Hematopoietic multipotent progenitor cell treated with erythropoietin and hydrocortisone succinate and interleukin-3 and kit ligand, for 6 days (in vitro differentiated cells): ENCODE measurements at places on chromosomes 12 and 14.
A peak's percentile ranks its signal among the peaks of the same experiment; 100 is the strongest.

DNA sequence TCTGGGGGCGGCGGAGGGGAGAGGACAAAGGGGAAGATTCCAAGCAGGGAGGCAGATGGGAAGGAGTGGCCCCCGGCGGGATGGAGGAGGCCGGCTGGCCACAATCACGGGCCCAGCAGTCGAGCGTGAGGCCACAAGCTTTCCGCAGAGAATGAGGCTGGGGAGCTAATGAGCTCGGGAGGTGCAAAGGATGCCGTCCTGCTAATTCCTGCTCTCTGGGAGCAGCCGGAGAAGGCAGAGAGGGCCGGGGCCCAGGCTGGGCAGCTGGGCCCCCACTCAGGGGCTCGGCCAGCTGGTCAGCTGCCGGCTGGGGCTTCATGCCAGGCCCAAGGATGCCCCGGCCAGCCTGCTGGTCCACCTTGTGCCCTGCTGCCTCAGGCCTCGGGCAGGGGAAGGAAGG lies 98.1 kb upstream of the LHX5 start:
- DNase-seq, result no peak

GRCh38 chr12:91361864-91362263 lies 179.2 kb upstream of the DCN start:
- DNase-seq, result peak; percentile 70

- no peak for DNase-seq
Measured at GRCh38 chr14:37791384-37792036, 196.1 kb downstream of the TTC6 start.

GRCh38 chr12:2255311-2255710 lies 202.5 kb downstream of the CACNA1C start:
- no peak for DNase-seq

GRCh38 chr12:64660237-64661018 lies 50.1 kb downstream of the RASSF3 start:
- DNase-seq, result no peak

- no peak for DNase-seq
Measured at GRCh38 chr14:101361044-101361443, 200.3 kb upstream of the DIO3 start.

GRCh38 chr12:6620137-6620884 lies 13.1 kb upstream of the CHD4 start:
- DNase-seq, result peak; percentile 62

DNA sequence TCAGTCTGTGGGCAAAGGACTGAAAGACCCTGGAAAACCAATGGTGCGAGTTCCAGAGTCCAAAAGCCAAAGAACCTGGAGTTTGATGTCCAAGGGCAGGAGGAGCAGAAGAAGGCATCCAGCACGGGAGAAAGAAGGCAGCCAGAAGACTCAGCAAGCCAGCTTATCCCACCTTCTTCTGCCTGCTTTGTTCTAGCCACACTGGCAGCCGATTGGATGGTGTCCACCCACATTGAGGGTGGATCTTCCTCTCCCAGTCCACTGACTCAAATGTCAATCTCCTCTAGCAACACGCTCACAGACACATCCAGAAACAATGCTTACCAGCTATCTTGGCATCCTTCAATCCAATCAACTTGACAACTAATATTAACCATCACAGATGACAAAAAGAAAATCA lies 57.2 kb upstream of the CAPRIN2 start:
- no peak for DNase-seq

DNA sequence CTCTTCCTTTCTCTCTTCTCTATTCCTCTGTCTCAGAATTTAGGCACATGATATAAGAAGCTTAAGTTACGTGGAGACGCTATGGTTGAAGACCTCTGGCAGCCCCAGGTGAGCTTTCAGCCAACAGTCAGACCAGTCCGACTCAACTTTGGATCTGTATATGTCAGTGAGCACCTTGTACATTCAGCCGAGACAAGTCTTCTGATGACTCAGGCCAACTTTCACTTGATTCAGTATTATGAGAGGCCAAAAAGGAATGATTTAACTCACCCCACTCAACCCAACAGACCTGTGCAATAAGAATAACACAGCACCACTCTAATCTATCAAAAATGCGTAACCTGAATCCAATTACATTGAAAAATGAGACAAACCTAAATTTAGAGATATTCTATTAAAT lies 47.5 kb upstream of the FOXG1 start:
- no peak for DNase-seq

GRCh38 chr14:91229005-91229382 lies 15.5 kb downstream of the GPR68 start:
- no peak for DNase-seq

GRCh38 chr14:74570696-74571095 lies 41.3 kb downstream of the LTBP2 start:
- DNase-seq, result no peak

DNA sequence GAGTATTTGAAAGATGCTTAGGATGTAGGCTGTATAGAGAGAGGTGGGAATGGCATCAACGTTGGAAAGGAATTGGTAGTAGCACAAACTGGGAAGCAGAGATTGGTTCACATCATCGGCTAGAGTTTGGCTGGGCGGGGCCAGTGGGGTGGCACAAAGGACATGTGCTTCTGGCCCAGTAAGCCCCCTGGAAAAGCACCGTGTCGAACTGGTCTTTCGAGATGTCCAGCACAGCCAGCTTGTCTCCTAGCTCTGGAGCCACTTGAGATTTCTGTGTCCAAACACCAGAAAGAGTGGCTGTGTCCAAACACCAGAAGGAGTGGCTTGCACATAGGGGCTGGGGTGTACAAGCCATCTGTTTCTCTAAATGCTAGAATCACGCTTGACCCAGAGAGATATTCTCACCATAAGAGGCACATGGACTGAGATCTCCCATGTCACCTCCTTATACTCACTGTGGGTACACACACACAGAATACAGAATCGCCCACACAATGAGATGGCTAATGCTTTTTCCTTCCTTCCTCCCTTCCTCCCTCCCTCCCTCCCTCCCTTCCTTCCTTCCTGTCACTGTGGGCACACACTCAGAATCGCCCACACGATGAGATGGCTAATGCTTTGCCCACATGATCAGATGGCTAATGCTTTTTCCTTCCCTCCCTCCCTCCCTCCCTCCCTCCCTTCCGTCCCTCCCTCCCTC lies 41.8 kb upstream of the KCNK13 start:
- DNase-seq, result no peak

GRCh38 chr12:132336451-132337413 lies 7.3 kb upstream of the GALNT9 start:
- no peak for DNase-seq

DNA sequence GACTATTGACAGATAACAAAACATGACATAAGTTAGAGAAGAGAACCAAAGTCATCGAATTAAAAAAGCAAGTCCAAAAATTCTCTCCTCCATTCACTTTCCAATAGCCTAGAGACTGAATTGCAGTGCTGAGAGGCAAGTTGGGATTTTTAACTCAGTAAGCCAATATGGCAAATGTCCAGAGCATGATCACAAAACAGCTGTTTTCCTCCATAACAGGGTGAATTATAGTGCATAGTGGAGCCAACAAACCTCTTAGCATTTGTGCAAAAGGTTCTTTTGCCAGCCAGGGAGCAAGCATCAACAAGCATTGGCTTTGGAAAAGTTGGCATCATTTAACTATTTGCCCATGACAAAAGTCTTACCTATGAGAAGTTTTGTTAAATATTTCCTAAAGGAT lies 458.8 kb upstream of the NOVA1 start:
- DNase-seq, result no peak

GRCh38 chr14:92457016-92457565 lies 56.5 kb upstream of the RIN3 start:
- DNase-seq, result no peak

DNA sequence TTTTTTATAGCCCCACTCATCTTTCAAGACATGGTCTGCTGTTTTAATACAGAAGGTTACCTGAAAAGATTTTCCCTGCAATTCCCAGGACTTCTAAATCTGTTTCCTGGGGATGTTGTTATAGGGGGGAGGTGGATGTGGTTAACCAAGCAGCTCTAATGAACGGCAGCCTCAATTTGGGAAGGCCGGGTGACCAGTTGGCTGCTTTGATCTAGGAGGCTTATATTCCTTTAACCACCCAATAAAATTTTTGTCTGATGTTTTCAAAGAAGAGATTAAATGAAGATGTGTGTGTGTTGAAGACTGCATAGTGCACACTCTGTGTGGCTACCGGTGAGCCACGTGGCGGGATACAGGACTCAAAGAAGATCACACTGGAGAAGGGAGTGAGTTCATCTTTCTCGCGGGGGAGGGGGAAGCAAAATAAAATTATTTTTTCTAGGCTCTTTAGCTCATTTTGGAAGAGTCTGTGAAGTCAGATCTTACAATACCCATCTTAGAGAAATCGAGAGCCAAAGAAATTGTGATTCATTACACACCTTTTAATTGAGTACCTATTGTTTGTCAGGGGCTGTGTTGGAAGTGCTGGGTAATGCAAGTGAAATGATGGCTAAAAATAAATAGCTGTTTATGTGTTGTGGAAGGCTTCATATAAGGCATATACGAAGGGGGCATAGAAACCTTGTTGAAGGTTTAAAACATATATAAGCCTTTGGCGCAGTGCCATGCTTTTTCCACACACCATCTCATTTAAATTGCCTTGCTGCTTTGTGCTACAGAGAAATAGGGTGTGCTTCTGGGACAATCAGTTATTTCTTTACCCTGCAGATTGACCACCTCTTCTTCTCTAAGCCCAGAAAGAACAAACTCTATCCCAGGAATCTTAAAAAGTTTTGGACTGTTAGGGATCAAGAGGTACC lies 18.5 kb downstream of the ELK3 start:
- no peak for DNase-seq

DNA sequence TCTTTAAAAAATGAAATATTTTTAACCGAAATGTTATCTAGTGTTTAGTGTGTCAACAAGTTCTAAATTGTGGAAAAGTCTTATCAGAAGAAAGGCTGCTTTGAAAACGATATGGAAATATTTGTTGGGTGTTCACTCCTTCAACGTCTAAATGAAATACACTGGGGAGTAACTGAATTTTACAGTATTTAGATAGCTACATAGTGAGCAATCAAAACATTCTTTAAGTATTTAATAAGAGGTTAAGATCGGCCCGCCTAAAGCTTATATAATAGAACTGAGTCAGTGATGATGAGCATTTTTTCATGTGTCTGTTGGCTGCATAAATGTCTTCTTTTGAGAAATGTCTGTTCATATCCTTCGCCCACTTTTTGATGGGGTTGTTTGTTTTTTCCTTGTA lies 228.3 kb downstream of the RAD51B start:
- DNase-seq, result peak; percentile 9

GRCh38 chr12:56362130-56363059 lies at the start of gene APOF:
Gene APOF (minus strand): TSS chr12:56362857. CDS start chr12:56362745, 112 bp downstream.
- DNase-seq, result no peak

DNA sequence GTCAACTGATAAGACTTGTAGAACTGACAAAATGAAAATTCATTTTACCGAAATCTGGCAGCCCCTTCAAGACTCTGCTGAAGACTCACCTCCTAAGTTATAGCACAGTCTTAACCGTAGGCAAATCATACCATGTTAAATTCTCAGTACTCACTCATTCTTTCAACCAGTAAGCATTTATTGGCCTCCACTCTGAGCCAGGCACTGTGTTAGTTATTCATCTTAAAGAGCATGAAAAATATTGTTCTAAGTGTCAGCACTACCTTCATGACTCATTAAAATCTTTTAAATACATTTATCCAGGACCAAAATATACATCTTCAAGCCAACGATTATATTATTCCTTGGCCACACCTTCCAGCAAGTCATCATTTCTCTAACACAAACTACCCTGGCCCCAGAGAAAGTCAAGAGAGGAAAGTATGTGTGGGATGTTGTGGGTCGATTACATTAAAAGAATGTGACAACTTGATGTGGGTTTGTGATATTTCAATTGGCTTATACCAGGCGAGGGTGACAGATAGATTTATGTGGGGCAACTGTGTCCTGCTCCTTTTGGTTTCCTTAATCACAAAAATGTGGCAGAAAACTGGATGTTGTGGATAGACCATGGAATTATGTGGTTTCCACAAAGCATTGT lies 55.0 kb downstream of the TMEM30B start:
- no peak for DNase-seq

DNA sequence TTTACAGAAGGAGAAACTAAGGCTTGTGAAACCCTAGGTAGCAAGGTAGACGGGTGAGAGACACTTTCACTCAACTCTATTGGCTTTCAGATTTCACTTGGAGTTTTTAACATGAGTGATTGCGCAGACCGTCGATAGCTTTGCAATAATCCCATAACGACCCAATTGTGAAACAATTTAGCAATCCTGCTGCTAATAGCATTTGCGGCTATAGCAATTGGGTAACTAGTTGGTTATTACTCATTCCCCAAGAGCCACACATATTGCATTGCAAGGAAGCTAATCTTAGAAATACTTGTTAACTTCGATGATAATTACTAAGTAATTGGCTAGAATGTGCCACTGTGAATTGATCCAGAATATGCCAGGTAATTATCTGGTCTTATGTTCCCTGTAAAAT lies 159.9 kb upstream of the NOS1 start:
- DNase-seq, result peak; percentile 3

DNA sequence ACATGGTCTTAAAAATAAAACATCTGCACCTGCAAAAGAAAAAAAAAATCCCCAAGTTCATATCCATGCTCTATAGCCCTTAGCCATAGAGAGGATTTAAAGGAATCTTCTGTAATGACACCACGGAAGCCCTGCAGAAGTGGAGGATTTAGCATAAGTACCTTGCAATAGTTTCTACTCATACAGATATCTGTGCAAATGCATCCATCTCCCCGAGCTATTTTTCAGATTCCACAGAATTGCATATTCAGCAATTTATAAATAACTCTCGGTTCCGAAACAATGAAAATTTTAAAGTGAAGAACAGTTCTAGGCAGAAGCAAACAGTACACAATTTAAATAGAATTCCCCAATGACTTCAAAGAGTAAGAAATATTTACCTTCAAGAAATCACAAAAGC lies 424 bp downstream of the IGF1 start:
- no peak for DNase-seq

DNA sequence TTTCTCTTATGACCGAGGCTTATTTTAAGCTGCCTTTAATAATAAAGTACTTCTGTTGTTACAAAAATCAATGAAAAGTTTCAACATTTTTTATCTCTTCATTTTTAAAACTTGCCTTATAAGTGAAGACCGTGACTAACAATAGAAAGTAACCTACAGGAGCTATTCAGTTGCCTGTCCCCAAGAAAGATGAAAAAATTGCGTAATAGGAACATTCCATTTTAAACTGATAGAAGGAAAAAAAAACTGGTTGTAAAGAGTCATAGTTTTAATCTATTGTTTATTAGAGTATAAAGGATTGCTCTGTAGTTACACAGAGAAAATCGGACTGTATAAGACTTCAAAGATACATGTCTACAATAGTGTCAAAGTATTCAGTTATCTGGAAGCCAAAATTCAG lies 83.3 kb downstream of the DAAM1 start:
- no peak for DNase-seq

DNA sequence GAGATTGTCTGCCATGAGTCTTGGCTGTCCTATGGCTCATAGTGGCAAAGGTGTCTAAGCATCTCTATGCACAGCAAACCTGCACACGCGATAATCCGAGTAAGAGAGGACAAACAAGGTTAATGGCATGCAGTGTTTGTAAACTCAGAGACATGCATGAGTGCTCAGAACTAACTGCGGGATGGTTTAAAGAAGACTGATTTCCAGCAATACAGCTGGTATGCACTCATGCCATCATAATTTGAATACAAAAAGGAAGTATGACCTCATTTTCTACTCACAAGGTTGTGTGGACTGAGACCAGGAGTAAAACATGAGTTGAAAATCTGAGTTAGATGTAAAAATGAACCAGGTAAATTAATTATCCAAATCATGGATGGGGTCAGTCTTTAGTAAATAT lies 16.6 kb upstream of the TCP11L2 start:
- DNase-seq, result no peak

GRCh38 chr14:103688441-103688840 lies 26.8 kb downstream of the XRCC3 start:
- DNase-seq, result no peak
